ENCODE measurements at places on chromosomes 6 and 20. TPM values are rescaled to one million over a fixed set of nuclear protein-coding genes. Genes with fewer than 3 reads are reported as not detected.

DNA sequence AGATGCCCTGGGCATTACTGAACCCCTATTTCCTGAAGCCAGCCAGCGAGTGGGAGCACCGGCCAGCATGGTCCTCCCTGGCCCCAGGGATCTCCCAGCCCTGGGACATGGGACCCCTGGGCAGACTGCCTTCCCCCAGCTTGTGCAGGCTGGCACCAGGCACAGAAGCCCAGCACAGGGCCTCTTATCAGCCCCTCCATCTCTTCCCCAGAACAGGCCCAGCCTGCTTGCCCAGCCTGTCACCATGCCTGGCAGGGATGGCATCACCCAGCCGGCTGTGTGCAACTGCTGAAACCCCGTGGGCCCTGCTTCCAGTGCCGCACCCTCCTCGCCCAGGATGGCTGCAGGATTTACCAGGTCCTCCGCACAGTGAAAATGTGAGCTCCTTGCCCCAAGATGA lies 6.1 kb upstream of the OSBPL2 start:
- DNase-seq = no peak
- no peaks in the 10 kb centered on the region for H3K36me3 ChIP-seq
- no peak overlapping the region for H3K4me3 ChIP-seq
- no peak overlapping the region for H3K27ac ChIP-seq
- H3K27me3 ChIP-seq = no peaks in the 10 kb centered on the region

DNA sequence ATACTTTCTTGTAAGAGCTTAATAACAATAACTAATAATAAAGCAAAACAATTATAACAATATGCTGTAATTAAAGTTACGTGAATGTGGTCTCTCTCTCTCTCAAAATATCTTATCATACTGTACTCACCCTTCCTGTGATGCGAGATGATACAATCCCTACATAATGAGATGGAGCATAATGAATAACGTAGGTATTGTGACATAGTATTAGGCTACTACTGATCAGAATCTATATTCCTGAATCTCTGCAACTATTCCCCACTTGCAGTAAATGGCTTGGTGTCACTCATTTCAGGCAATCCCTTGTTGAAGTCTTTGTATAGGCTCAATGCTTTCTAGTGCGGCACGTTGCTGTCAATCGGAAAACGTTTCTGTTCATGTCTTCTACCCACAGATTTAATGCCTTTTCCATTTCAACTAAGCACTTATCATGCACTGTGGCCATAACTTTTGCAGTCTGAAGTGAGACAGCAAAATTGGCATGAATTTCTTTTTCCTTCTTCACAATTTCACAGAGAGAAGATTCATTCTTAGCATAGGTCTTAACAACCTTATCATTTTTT lies 32.3 kb downstream of the MOXD1 start:
- H3K4me1 ChIP-seq = no peaks in the 10 kb centered on the region
- H3K27me3 ChIP-seq = no peaks in the 10 kb centered on the region
- H3K36me3 ChIP-seq = no peaks in the 10 kb centered on the region
- H3K27ac ChIP-seq = no peak overlapping the region
- no peak for DNase-seq
- H3K4me3 ChIP-seq = no peak overlapping the region

GRCh38 chr6:10690651-10691445 lies 3.6 kb downstream of the C6orf52 start:
- H3K4me3 ChIP-seq = no peak overlapping the region
- no peaks in the 10 kb centered on the region for H3K4me1 ChIP-seq
- no peaks in the 10 kb centered on the region for H3K36me3 ChIP-seq
- no peaks in the 10 kb centered on the region for H3K27me3 ChIP-seq

The SEC63 gene
- total RNA-seq = 27.3 TPM

DNA sequence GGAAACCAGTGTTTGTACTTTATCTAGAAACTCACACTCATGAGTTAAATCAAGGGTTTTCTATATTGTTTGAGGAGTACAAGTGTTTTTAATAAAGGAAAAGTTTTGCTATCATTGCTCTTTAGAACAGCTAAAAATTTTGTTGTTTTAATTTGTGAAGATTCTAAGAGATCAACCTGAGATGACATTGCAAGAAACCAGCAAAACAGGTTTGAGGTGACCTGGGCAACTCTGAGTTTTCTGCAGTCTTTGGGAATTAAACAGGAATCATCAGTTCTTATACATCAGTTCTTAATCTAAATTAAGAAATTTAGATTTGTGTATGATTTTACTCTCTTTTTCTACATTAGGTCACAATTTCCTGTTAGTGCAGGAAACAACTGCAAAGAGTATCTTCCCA lies 114.5 kb downstream of the JAG1 start:
- no peaks in the 10 kb centered on the region for H3K27me3 ChIP-seq
- H3K27ac ChIP-seq = no peak overlapping the region
- H3K4me1 ChIP-seq = no peaks in the 10 kb centered on the region
- H3K36me3 ChIP-seq = no peaks in the 10 kb centered on the region

DNA sequence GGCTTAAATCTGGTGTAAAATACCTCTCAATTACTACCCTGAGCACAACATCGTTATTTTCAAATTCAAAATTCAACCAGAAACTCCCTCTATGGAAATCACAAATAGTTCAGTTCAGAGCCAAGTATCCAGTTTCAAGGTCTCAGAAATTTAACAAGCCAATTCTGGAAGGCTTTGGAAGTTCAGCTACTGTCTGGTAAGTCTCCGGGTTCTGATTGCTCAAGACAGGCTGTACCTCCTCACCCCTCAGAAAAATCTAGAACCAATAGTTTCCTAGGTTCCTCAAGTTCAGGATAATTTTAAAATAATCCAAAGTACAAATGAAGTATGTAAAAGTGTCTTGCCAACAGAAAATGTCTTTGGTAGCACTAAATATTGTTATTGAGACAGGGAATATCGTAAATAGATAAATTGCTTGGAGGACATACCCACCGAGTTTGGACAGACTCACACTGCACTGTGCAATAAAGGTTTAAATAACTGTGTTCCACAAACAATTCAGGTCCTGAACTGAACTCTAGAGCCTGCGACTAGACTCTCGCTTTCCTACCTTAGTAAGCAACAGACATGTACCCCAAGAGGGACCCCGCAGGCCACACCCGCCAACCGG lies 729 bp downstream of the ATG5 start:
- peak overlapping the region; percentile 71 for H3K27ac ChIP-seq
- H3K4me3 ChIP-seq = peak overlapping the region; percentile 90
- no peaks in the 10 kb centered on the region for H3K36me3 ChIP-seq
- DNase-seq = no peak
- H3K27me3 ChIP-seq = no peaks in the 10 kb centered on the region

DNA sequence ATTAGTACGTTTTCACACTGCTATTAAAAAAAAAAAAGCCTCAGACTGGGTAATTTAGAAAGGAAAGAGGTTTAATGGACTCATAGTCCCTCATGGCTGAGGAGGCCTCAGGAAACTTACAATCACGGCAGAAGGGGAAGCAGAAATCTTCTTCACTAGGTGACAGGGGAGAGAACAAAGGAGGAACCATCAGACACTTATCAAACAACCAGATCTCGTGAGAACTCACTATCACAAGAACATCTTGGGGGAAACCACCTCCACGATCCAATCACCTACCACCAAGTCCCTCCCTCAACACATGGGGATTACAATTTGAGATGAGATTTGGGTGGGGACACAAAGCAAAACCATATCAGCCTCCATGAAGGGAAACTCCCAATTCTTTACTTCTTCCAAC lies 85.2 kb upstream of the MAFB start:
- H3K27me3 ChIP-seq = no peaks in the 10 kb centered on the region
- no peak overlapping the region for H3K27ac ChIP-seq
- no peaks in the 10 kb centered on the region for H3K4me1 ChIP-seq
- no peak for DNase-seq
- no peak overlapping the region for H3K4me3 ChIP-seq

DNA sequence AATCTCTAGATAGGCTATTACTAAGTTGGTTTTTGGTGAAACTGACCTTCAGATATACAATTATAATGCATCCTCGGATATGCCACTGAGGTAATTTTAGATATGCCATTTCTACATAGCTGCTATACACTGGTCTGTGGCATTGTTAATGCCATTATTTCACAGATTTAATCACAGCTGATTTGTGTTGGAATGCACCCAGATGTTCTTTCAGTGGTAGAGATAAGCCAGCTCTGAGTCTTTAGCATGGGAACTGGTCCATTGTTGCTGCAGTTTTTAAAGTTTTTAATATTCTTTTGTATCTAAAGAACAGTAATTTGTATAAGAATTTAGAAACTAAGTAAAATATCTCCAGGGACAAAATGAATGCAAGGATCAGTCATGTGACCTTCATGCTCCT lies 6.8 kb downstream of the TMX4 start:
- no peaks in the 10 kb centered on the region for H3K27me3 ChIP-seq
- H3K36me3 ChIP-seq = no peaks in the 10 kb centered on the region
- no peak for DNase-seq
- no peak overlapping the region for H3K4me3 ChIP-seq

- no peak overlapping the region for H3K4me3 ChIP-seq
- H3K4me1 ChIP-seq = no peaks in the 10 kb centered on the region
- H3K27me3 ChIP-seq = no peaks in the 10 kb centered on the region
- H3K36me3 ChIP-seq = no peaks in the 10 kb centered on the region
- H3K27ac ChIP-seq = no peak overlapping the region
Measured at GRCh38 chr6:5379647-5380242, 118.4 kb downstream of the FARS2 start.

DNA sequence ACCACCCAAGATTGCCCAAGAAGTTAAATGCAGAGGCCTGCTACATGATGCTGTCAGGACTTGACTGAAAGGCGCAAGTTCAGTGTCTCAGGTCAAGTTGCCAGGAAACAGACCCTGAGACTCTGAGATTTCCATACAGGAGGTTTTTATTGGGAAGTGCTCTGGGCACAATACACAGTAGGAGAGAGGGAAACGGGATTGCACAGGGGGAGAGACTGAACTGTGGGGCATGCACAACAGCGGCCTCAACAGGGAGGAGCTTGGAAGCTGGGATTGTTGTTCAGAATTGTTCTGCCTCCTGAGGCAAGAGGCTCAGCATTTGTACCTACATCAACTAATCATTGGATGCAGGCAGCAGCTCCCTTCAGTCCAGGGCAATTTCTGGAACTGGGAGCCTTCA lies 6.7 kb downstream of the STX11 start:
- no peaks in the 10 kb centered on the region for H3K36me3 ChIP-seq
- H3K27ac ChIP-seq = no peak overlapping the region
- no peak overlapping the region for H3K4me3 ChIP-seq

The CNKSR3 gene
- total RNA-seq = 40.9 TPM

The ZSCAN12 gene
- 1.5 TPM for total RNA-seq

GRCh38 chr6:85865420-85866369 lies 223.0 kb upstream of the SYNCRIP start:
- H3K27ac ChIP-seq = no peak overlapping the region
- no peak for DNase-seq
- H3K4me3 ChIP-seq = no peak overlapping the region
- H3K27me3 ChIP-seq = no peaks in the 10 kb centered on the region
- no peaks in the 10 kb centered on the region for H3K36me3 ChIP-seq

DNA sequence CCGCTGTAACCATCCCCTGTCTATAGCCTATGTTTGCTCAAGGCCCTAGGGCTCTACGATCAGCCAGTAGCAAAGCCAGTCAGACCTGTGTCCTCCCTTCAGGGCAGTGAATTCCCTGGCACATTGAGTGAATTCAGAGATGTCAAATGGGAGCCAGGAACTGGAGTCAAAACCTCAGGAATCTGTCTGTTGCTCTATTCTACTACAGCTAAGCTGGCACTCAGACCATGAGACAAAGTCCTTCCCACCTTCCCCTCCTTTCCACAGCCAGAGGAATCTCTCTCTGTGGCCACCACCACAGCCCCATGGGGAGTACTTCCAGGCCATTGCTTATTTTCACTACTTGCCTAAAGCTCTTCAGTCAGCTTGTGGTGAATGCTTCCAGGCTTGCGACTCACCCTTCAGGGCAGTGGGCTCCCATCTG lies 82.0 kb downstream of the PKIB start:
- H3K27me3 ChIP-seq = no peaks in the 10 kb centered on the region
- DNase-seq = no peak
- no peaks in the 10 kb centered on the region for H3K4me1 ChIP-seq
- no peak overlapping the region for H3K4me3 ChIP-seq

The BNIP5 gene
- not detected for total RNA-seq

DNA sequence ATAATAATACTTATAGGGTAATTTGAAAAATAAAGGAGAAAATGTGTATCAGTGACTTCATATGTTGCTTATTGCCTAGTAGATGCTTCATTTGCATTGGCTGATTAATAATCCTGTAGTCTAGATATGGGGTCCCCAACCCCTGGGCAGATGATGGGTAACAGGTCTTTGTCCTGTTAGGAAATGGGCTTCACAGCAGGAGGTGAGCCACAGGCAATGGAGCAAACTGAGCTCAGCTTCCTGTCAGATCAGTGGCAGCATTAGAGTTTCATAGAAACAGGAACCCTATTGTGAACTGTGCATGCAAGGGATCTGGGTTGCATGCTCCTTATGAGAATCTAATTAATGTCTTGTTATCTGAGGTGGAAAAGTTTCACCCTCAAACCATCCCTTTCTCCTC lies 1049.5 kb upstream of the EPHA7 start:
- H3K36me3 ChIP-seq = no peaks in the 10 kb centered on the region
- H3K4me1 ChIP-seq = no peaks in the 10 kb centered on the region
- no peaks in the 10 kb centered on the region for H3K27me3 ChIP-seq

Data from right lobe of liver (tissue), 6 donors.